ENCODE measurements at places on chromosomes 3 and 15.

DNA sequence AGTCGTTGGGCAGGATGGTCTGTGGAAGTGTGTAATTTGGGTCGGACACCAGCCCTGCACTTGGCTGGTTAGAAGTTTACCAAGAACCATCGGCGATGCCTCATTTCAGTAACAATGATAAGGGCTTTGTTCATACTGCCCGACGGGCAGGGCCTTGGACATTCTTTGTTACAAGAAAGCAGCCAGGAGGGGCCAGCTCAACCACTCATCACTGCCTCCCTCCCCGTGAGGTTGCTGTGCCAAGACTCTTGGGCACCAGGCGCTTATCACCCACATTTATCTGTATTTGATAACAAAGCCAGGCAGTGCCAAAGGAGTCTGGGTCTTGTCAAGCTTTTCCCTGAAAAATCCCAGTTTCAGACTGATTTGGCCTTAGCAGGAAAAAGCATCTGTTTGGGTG is 235.0 kb downstream of the ADAMTS17 start:
- no peak for DNase-seq

DNA sequence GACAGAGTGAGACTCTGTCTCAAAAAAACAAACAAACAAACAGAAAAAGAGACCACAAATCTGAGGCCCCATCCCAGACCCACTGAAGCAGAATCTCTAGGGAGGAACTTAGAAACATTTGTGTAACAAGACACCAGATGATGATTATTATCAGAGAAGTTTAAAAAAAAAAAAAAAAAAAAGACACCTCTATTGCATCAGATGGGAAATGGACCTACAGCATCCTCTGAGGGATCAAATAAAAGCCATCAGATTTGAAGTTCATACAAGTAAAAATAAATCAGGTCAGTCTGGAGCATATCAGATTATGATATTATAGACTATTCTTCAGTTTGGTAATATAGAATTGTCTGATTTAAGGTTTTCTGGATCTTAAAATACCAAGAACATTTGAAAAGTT is 21.9 kb upstream of the LIPC start:
- no peak for DNase-seq

DNA sequence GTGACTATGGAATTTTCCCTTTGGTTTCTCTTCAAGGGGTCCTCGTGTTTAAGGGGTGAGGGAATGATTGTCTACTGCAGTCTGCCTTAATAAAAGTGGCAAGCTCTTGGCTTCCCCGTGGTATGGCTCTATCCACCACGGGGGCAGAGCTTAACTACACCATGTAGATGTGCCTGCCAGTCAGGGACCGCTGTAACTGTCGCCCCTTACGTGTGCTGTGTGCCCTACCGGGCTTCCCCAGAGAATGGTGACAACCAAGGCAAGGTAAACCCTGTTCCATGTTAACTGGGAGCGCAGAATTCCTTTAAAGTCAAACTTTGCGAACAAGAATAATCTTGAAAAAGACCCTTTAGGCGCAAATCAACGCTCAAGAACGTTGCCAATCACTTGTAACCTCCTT is 966 bp upstream of the C3orf80 start:
- no peak for DNase-seq

GRCh38 chr15:89163271-89164055 is 57.9 kb downstream of the RLBP1 start:
- DNase-seq: no peak

DNA sequence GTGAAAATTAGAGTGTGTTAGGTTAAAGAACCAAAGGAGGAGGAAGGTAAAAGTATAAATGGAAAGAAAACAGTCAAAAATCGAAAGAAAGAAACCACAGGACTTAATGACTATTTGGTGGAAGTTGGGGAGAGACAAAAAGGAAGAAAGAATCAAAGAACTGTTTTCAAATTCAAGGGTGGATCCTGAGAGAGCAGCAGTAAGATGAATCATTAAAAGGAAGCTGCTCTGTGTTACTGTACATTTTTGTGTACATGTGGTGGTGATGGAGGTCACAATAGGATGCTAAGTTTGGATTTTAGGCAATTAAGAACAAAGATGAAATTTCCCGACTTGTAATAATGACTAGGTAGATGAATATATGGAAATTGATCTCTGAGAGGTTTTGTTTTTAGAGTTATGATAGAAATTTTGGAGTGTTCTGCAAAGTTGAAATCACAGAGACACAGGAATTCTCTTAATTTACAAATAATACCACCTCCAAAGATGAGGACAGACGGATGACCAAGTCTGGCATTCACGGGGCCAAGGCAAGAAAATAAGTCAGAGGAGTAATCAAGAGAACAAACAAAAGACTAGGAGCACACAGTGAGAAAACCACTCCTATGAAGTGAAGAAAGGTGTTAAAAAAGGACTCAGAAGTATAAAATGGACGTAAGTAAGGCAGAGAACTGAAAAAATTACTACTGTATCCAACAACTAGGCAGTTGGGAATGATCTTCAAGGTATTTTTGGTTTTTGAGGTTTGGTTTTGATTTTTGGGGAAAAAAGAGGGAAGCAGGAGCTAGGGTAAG is 7.1 kb downstream of the DHX36 start:
- no peak for DNase-seq

DNA sequence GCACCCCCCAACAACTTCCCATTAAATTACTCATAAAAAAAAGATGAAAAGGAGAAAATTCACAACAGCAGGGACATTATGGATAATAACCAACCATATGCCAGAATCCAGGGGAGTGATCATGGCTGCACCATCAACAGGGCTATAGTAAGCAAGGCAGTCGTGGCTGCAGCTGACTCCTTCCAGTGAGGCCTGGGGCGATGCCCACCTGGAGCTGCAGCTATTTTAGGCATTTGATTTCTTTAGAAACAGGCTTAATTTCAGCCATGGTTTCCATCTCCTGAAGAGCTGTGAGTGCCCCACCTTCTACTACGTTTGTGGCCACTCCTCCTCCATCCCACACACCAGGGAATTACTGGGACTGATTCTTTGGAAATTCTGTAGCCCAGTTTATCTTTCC is 84.0 kb downstream of the MINAR1 start:
- DNase-seq: no peak

DNA sequence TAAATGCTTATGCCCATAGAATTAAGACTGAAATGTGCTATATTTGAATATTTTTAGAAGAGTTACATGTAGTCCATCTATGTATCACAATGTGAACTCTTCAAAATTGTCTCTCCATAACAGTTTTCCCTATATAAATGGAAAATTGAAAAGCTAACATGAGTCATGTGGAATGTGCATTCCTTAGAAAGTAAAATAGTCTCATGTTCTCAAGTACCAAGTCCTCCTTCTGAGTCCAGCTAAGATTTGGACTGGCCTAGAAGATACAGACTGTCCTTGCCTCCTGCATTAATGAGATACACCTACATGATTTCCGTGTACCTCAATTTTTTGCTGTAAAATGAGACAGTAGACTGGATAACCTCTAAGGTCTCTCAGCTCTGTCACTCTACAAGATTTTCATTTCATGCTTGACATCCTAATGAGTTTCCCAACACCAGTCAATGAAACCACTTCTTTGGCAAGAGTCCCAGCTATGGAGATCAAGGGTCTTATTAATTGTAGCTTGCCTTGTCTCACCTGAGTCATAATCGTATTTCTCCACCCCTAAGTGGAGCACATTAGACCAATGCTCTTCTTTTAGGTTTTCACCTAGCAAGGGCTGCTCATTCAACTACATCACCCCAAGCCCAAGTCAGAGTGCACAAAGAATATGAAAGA is 350.6 kb upstream of the IL12A start:
- DNase-seq: no peak

DNA sequence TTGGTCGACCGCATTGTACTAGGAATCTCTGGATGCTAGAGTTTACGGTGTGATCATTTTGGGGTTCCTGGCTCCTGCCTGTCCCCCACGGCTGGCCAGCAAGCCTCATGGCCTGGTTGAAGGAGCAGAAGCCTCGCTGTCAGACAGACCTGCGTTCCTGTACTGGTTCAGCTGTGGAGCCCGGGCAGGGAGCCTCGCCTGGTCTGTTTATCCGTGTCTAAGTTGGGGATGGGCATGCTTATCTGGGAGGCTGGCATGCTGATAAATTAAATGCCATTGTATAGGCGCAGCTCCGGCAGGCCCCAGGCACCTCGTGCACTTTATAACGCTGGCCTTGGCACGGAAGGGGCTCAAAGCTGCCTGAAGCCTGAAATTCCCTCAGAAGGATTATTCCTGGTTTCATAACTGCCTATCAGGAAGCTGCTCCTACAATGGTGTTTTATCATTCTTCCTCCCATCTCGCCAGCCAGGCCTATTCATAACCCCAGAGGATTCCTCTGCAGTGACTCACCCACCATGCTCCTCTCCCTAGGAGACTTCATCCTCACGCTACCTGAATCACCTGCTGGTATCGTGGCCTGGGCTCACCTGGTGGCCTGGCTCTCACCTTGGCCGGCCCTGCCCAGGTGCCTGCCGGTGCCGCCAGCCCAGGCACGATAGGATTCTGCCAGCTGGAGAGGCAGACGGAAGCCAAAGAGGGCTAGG is 110.9 kb downstream of the ASB7 start:
- no peak for DNase-seq

- no peak for DNase-seq
Observed at GRCh38 chr15:48777645-48778330, 33.1 kb downstream of the CEP152 start.

DNA sequence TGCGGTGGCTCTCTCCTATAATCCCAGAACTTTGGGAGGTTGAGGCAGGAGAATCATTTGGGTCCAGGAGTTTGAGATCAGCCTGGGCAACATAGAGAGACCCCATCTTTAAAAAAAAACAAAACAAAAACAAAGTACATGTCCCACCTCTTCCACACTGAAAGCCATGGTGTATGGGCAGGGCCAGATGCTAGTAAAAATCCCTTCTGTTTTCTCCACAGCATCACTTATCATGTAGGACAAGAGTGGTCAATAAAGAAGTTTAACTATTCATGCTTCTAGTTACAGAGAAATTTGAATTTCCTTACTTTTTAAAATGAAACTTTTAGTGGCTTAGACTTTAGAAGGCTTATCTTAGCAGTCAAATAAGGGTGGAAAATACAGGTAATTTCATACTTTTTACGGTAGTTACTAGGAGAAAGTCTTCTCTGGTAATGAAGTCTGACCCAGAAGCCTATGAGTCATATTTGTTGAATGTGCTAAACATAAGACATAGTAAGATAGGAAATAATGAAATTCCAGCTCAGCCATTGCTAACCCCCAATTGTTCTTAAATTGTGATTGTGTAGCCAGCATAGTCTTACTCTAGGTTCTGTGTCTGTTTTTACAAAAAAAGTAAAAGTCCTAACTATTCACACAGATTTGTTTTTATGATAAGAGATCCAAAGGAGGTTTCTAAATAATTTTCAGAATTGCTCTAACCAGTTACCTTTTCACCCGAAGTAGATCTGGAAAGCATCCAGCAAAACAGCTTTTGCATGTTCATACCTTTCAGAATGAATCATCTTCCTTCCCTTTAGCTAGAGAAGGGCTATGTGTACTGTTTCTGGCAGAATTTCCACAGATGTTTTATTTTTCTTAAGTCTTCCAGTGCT is 16.4 kb upstream of the ZNF609 start:
- DNase-seq: no peak

DNA sequence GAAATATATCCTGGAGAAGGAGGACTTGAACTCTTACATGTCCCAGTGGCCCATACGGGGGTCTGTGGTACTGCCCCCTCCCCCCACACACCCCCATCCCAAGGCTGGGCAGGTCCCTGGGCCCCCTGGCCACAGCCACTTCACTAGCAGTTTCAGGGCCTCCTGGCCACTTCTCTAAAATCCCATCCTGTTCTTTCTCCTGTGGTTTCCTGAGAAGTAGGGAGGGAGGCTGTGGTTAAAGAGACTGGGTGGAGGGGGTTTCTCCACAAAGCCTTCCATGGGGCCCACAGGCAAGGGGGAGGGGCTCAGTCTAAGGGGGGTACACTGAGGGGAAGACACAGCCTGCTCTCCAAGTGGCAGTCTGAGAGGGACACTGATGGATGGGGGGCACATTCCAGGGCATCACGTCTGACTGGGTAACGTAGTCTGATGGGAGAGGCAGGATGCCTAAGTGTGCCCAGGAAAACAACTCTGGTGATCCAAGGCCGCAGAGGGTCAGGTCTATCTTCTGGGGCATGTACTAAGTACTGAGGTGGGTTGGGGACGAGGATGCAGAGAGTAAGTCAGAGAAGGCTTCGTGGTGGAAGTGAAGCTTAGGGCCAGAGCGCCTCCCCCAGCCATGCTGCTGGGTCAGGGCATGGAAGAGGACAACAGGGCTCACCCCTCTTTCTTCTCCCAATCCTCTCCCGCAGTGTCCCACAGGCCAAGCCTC is 48.0 kb upstream of the C15orf39 start:
- no peak for DNase-seq

DNA sequence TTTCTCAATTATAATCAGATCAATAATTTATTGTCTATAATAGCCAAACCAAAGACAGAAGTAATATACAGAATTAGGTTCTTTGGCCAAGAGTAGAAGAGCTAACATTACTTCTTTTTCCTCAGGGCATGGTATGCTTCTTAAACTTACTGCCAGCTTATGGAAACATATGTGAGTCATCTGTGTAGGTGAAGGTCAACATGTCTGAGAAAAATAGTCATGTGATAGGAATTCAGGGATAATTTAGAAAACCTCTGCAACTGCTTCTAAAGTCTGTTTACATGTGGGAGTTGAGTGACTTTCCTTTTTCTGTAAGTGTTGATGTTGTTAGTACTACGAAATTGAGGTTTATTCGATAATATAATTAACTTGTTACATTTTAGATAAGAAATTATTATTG is 19.2 kb upstream of the MAP6D1 start:
- no peak for DNase-seq

GRCh38 chr3:31408720-31409119 is 124.0 kb upstream of the STT3B start:
- no peak for DNase-seq

- peak; percentile 34 for DNase-seq
Observed at GRCh38 chr3:185308126-185308754, 54.4 kb upstream of the EHHADH start.

DNA sequence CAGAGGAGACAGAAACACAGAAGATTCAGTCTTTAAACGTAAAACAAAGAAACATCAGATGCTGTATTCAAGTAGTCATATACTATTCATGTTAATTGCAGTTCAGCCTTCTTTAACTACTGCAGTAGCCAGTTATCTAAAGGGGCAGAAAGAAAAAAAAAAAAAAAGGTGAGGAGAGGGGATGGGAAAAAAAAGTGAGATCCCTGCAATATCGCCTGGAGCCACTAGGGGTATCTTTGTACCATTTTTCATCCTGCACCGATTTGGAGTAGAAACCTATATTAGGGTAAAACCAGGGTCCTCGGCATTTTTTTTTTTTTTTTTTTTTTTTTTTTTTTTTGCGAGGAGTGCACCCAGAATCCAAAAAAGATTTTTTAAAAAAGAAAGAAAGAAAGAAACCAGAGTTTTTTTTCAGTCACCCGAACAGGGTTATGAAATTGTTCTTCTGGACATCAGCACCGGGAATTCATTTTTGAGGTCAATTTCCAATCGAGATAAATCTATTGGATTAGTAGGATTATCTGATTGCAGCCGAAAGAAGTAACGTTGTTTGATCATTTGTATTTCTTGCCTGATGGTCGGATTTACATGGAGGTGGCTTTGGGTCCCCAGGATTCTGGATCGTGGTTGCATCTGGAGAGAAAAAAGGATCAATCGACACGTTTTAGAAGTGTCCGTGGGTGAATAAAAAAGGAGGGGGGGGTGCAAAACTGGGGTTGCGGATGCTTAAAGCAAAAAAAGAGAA is 186.7 kb downstream of the NLGN1 start:
- DNase-seq: no peak

GRCh38 chr15:27583651-27584050 is 515.5 kb downstream of the OCA2 start:
- DNase-seq: no peak

All from naive thymus-derived CD4-positive, alpha-beta T cell (primary cell).